ENCODE measurements at places on chromosomes 12 and 14.

GRCh38 chr12:34217660-34218059, 195.4 kb downstream of the ALG10 start:
- no peak for DNase-seq

DNA sequence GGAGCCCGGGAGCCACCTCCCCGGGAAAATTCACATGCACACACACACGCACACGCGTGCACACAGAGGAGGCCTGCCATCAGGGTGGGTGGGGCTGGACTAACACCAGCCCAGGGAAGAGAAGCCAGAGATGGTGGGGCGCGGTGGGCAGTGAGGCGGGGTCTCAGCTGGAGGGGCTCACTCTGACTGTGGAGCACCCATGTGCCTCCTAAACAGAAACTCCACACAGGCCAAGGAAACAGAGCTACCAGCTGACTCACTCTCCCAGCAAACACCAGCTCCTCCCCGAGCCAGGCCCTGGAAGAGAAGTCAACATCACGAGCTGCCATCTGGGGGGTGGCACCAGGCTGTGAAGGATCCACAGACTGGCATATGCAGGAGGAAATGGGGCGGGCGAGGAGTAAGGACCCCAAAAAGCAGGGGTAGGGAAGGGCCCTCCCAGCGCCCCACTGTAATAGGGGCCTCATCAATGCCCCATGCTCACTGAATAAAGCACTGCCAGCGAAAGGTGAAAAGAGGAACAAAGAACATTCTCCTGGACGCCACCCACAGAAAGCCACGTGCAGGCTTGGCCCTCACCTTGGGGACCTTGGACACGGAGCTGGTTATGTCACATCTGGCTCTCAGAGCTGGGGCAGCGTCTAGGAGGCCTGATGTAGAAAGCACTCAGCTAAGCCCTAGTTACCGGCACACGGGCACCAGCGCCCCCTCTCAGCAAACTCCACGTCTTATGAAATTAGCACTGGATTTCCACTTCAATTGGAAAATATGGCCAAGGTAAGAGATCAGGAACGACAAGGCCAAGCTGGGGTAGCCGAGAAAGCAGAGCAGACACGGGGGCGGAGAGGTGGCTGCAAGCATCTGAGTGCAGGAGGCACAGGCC, 8.4 kb upstream of the INF2 start:
- no peak for DNase-seq

DNA sequence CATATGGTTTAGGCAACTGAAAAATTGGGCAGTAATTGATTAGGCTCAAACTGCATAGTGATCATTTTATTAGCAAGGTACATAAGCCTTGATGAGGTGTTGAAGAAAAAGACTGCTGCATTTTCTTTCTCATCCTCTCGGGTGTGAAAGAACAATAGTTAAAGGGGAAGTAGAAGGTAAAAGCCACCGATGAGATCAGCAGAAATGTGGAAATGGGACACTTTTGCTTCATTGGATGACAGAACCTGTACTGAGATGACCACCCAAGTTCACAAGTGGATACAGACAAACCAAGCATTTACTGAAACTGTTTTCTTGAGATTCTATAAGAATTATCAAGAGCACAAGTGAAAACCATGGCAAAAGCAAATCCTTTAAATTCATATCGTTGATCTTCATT, 184.0 kb downstream of the TMX1 start:
- no peak for DNase-seq

DNA sequence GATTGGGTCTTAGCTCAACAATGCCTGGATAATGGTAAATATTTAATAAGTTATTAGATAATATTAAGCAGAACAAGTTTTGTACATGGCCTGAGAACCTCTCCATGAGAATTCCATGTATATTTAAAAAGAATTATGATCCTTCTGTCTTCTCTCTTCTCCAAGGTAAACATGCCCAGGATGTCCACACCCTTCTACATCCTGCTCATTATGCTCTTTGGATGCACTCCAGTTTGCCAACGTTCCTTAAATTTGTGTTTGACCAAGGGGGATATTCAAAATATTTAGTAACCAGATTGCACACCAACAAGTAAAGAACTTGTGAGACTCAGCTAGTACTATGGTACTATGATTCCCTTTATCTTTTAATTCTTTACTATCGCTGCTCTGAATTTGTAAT, 44.8 kb upstream of the ERGIC2 start:
- no peak for DNase-seq

- DNase-seq = no peak
Observed at GRCh38 chr14:95359994-95360826, 40.5 kb upstream of the CLMN start.

- no peak for DNase-seq
Observed at GRCh38 chr12:41983394-41983793, 161.3 kb downstream of the GXYLT1 start.

- no peak for DNase-seq
Observed at GRCh38 chr14:69808919-69809808, 12.1 kb upstream of the SLC10A1 start.

DNA sequence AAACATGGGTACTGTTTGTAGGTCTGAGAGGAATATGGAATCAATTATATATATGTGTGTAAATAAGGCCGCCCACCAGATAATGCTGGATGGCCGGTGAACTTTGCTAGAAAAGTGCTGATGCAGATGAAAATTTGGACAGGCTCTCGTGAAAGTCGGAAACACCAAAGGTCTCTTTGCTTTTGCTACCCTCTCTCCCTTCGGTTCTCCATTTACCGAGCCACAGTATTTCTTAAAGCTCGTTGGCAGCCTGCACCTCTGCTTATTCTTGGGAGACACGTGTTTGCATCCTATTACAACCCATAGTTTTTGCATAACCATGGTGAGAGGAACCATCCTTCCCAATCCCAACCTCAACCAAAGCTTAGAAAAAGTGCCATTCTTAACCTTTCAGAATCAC, 109.6 kb downstream of the FOXN3 start:
- DNase-seq = no peak

- no peak for DNase-seq
Observed at GRCh38 chr12:128381541-128381940, 114.6 kb downstream of the TMEM132C start.

GRCh38 chr12:11397366-11397765, 2.0 kb upstream of the PRB2 start:
- no peak for DNase-seq
